ENCODE measurements at places on chromosomes 7 and 10.

GRCh38 chr10:35215107-35215506, 88.5 kb downstream of the CREM start:
- DNase-seq = no peak

GRCh38 chr7:1716263-1717094, 46.4 kb downstream of the ELFN1 start:
- peak; percentile 47 for DNase-seq

DNA sequence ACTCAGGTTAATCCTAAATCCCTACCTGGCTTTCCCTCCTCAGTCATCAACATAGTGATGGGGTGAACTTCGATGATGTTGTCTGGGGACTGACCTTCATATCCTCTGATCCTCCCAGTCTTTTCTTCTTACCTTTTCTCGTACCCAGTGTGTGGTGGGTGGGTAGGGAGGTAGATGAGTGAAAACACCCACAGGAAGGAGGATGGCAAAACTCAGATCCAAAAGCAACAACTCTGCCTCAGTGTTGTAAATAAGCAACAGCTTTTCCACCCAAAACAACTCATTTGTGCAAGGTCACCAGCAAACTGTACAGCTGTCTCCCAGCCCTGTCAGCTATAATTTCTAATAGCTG, 38.6 kb downstream of the VOPP1 start:
- DNase-seq = no peak

GRCh38 chr7:17512181-17512675, 213.8 kb downstream of the AHR start:
- DNase-seq = no peak

GRCh38 chr7:2452074-2452507, 24.1 kb downstream of the GRIFIN start:
- no peak for DNase-seq

- no peak for DNase-seq
Observed at GRCh38 chr10:70358446-70358845, 24.0 kb downstream of the LRRC20 start.

DNA sequence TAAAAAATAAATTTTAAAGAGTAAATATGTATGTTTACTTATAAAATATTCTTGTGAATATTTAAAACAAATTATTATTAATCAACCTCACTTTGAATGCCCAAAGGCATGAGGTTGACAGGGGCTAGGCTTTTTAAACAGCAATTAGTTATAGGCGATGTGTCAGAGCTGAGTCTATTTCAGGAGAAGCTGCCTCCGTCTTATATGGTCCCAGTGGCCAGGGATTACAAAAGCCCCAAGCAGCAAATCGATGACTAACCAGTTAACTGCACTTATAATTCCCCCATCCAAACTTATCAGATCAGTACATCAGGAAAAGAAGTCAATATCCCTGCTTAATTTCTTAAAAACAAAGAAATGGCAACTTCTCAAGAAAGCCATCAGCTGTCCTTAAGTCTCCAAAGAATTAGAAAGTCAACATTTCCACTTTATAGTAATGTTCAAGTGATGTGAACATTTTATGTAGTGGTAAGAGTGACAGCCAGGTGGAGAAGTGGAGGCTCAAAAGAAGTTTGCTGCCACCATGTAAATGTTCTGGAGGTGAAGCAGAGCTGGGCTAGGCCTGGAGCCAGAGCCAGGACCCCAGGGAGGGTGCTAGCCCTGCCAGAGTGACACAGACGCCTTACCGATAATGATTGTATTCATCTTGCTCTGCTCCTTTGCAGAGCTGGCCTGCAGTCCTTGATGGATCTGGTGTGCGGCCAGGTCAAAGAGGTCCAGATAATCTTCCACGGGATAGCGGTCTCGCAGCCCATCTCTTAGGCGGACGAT, 51.5 kb downstream of the CHST15 start:
- DNase-seq = no peak

- DNase-seq = no peak
Observed at GRCh38 chr7:12269100-12269895, 58.2 kb downstream of the TMEM106B start.

DNA sequence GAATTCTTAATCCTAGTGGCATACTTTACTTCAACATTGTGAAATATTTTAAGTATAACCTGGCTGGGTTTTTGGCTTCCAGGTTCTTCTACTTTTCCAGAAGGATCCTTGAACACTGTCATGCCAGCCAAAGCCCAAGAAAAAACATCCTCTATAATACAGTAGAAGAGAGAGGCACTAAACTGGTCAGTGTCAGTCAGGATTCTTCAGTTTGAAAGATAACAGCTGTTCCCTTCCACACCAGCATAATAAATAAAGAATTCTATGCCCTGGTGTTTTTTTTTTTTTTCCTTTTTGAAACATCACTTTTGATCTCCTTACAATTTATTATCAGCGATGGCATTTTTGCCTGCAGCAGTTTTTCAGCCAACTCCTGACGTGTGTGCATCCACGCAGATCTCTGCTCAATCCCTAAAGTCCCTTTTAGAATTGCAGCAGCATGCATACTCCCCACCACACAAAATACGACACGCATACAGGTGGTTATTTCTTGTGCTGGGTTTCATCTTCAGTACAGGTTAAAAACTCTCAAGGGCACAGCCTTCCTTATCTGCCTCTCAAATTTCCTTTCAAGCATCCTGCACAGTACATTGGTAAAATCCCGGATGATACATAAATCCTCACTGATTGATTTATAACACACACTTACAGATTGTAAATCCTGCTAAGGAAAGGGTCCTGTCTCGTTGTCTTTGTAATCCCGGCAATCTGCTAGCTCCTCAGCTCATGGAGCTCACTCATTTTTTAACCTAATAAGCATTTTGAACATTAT, 100.2 kb downstream of the TPK1 start:
- no peak for DNase-seq

- no peak for DNase-seq
Observed at GRCh38 chr10:8554574-8554973, 500.1 kb downstream of the GATA3 start.

DNA sequence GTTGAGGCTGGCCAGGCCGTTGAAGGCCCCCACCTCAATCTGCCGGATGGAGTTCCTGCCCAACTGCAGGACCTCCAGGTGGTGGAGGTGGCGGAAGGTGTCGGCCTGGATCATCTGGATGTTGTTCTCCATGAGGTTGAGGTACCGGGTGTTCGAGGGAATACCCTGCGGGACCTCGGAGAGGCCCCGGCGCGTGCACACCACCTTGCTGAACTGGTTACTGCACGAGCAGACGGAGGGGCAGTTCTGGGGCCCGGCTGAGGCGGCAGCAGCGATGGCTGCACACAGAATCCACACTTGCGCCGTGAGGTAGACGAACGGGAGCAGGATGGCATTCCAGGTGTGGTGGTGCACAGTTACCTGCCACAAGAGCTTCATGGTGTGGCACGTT, 979 bp downstream of the LRRC4 start:
- no peak for DNase-seq

- peak; percentile 43 for DNase-seq
Observed at GRCh38 chr7:143892527-143893300, 9.3 kb downstream of the TCAF1 start.

GRCh38 chr7:32611201-32612099, 116.2 kb downstream of the AVL9 start:
- no peak for DNase-seq

- DNase-seq = peak; percentile 58
Observed at GRCh38 chr7:46879783-46880182, 702.1 kb downstream of the TNS3 start.

DNA sequence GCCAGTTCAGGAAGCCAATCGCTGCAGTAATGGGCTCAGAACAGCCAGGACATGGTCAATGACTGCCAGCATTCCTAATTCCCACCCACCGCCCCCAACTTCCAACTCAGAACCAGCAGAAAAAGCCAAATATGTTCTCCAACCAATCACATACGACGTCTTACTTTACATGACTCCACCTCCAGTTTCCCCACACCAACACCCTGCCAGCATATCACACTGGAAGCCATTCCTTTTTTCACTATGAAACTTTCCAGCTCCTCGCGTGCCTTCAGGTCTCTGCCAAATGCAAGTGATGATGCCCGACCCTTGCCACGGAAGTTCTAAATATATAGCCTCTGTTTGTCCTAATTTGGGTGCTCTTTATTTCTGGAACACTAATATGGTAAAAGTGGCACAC, 12.5 kb downstream of the NPS start:
- no peak for DNase-seq

DNA sequence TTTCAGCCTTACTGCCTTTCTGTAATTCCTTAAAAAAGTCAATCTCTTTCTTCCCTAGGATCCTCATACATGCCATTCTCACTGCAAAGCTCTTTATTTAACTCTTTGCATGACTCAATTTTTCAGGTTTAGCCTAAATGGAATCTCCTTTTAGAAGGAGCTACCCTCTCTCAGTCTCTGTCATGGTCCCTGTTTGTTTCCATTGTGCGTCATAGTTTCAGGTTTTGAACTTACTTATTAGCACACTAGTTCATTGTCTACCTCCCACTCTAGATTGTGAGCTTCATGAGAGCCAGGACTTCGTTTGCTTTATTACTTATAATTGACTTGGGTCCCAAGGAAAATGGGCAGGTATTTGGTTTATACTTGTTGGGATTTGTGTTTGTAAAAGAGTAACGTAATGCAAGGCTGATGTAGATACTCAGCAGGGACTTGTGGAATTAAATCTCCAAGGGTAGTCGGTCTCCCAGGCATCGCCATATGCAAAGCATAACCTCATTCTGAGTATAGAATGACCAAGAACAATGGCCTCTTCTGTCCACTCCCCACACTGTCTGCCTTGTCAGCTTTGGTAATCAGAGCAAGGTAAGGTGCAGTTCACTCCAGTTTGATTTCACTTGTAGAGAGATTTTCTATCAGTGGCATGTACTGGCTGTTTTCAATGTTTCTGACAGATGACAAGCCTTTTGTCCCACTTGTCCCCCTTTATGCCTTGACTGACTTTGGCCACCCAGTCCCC, 252.0 kb downstream of the SORCS3 start:
- DNase-seq = no peak

- peak; percentile 84 for DNase-seq
Observed at GRCh38 chr7:101017064-101017777, 2.7 kb upstream of the MUC17 start.

DNA sequence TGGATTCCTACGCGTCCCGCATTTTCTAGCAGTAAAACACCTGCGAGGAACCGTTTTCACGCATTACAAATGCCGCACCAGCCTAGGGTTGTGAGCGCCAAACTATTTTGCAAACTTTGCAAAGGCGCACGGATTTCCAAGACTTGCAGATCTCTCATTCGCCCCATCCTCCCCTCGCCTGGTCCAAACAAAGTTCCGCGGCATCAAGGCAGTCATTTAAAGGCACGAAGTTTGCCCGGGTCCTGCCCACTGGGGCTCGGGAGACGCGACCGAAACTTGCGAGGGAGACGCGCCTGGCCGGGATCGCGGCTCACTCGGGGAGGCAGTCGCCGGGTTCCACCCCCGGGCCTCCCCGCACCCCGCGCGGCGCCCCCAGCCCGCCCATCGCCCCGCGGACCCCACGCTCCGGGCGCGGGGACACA, 613 bp downstream of the USP6NL start:
- peak; percentile 52 for DNase-seq

DNA sequence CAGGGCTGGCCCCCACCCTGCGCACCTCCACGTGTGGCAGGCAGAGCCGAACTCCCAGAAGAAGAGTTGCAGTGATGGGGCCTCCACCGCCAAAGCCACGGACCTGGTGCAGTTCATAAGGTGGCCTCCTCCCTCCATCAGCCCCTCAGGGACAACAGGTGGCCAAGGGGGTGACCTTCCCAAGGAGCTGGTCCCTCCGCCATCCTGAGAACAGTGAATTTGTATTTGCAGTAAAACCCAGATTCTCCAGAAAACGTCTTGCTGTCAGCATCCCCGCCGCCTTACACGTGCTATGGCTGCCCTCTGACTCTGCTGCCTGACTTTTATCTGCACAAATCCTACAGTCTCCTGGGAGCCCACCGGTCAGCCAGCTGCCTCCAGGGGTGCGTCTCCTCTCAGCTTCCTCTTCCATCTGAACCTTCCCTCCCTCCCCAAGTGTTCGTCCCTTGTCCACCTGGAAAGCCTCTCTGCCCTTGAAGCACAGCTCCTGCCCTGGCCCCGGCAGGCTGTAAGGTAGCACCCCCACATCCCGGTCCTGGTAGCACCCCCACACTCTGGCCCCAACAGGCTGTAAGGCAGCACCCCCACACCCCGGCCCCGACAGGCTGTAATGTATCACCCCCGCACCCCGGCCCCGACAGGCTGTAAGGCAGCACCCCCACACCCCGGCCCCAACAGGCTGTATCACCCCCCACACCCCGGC, 311.8 kb downstream of the PTPRN2 start:
- DNase-seq = no peak

DNA sequence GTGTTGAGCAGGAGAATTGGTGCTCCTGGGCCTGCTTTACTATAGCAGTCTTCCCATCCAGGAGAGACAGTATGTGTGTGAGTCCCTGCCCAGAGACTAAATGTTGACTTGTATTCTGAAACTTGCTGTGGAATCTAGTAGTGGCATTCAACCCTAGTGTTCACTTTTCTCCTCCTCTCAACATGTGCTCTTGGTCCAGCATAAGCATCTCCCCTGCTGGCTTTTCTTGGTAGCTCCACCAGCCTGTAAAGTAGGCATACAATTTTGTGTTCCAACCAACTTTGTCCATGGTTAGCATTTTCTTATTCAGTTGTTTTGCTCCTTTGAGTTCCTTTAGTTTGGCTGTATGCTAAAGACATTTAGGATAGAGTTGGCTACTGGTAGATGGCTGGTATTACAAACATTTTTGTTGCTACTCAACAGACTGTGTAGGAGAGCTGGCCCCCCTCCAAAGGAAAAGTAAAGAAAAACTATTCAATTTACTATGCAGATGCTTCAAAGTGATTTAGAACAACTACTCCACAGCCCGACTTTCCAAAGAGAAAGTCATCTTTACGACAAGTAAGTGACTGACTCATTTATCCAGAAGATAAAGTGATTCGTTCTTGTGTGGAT, 46.0 kb downstream of the ASB4 start:
- no peak for DNase-seq

DNA sequence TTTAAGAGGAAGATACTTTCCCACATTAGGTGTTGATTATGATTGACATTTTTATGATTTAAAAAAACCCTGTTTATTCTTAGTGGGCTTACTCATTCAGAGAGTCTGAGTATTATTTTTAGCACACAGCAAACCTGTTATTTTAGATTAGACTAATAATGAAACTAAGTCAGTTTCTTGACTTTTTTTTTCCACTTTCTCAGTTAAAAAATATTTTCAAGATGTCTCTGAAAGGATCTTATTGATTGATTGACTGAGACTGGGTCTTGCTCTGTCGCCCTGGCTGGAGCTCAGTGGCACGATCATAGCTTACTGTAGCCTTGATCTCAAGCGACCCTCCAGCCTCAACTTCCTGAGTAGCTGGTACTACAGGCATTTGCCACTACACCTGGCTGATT, 20.4 kb upstream of the INPP5F start:
- no peak for DNase-seq

- no peak for DNase-seq
Observed at GRCh38 chr10:71611709-71612422, 107.7 kb downstream of the C10orf105 start.

GRCh38 chr7:136728945-136729344, 139.5 kb upstream of the CHRM2 start:
- DNase-seq = no peak

GRCh38 chr10:75195035-75195763, 15.4 kb upstream of the VDAC2 start:
- DNase-seq = peak; percentile 41

Measured in fibroblast of pulmonary artery (primary cell).